ENCODE measurements at places on chromosomes 12 and 14.

DNA sequence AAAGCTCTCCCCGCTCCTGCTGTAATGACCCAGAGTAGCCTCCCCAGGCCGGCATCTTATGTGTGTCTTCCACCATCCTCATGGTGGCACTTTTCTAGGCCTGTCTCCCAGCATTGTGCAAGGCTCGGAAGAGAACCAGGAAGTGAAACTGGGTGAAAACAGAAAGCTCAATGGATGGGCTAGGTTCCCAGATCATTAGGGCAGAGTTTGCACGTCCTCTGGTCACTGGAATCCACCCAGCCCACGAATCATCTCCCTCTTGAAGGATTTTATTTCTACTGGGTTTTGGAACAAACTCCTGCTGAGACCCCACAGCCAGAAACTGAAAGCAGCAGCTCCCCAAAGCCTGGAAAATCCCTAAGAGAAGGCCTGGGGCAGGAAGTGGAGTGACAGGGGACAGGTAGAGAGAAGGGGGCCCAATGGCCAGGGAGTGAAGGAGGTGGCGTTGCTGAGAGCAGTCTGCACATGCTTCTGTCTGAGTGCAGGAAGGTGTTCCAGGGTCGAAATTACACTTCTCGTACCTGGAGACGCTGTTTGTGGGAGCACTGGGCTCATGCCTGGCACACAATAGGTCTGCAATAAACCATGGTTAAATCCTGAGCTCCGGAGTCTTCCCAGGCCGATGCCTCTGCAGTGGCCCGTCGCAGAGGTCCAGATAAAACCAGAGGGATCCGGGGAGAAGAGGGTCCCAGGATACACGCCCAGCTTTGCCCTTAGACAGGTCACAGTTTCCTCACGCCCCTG lies 15.6 kb downstream of the ACVRL1 start:
- peak; percentile 95 for DNase-seq

DNA sequence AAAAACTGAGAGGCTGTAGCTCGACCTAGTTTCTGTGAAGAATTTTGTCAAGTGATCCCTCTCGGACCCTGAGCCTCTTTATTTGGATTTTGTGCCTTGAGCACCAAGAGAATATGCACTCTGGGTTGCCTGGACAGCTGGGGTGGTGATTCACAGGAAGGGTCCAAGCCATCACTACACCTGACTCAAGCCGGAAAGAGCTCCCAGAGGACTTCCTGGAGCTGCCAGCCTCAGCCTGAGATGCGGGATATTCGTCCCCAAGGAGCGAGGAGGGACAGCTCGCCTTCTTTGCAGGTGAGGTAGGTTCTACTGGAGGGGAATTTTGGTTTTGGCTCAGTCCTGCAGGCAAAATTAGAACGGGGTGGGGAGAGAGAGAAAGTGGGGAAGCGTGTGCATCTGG lies 94.3 kb downstream of the GALNT8 start:
- DNase-seq = no peak

DNA sequence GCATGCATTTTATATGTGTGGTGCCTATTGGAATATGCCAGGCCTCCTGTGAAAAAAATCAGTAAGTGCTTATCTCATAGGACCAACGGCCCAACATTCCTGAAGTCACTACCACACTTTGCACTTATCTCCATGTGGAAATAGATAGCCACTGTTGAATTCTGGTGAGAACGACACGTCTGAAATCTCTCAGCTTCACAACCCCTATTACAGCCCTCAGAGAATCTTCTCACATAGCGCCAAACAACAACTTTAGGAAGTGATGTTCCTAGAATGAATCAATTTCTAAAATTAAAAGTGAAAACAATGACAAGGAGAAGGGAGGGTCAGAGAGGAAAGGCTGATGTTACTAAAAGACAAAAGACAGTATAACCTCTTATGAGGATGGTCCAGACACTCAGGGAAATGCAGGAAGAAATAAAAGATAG lies 270.8 kb upstream of the BTG1 start:
- DNase-seq = no peak

GRCh38 chr12:49974231-49974675 lies 1.5 kb downstream of the AQP6 start:
- no peak for DNase-seq

DNA sequence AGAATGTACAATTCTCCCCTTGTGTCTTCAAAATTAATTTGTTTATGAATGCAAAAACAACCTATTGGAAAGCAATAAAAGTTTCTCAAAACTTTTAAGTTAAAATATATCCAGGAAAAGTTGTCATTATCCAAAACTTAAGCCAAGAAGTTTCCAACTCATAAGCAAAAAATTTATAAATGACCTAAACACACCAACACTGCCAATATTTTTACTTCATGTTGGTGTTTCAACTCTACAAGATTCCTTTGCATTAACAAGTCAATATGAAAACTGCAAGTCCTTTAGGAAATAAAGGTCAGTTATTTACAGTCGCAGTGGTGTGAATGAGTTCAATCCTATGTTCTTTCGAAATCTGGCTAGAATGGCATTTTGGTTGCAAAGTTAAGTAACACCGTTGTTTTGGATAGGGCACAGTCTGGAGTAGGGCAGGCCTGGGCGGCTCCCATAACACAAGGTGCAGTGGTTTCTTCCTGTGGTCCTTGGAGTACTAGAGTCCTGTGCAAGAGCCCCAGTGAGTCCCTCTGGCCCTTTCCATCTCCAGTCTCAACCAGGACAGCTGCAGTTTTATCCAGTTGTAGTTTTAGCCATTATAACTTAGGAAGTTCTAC lies 151.4 kb downstream of the MED13L start:
- DNase-seq = no peak

DNA sequence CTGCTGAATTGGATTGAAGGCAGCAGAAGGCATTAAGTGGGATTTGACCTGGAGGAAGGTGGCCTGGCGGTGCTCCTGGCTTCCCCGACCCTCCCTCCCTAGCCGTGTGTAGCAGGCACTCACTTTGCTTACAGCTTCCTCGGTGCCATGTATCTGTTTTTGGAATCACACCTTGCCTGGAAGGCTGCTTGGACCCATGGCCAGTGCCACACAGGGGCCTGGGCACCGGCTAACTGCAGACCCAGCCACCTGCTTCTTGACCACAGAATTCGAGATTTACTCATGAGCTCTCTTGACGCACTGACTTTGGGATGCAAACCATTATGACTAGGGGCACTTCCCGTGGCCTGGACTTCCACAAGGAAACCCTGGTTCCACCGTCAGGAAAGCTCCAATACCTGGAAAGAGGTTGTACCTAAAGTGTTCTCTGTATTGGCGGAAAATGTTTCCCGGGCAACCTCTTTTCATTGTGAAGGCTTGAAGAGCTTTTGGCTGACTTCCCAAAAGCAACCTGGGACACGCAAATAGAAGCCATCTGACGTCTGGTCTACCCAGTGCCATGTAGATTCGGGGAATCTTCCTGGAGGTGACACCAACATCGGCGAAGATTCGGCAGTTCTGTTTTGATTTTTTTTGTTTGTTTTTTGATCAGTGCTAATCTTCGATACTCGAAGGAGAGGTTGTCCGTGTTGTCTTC lies 125.6 kb upstream of the RTL1 start:
- no peak for DNase-seq

Measured in CD14-positive monocyte (primary cell).